Activated CD4-positive, CD25-positive, alpha-beta regulatory T cell treated with anti-CD3 and anti-CD28 coated beads, Interleukin-2, amount 50 U/mL, for 72 hours (primary cell): ENCODE measurements at places on chromosomes 2 and 18.

GRCh38 chr2:58319481-58319880 is 78.4 kb upstream of the FANCL start:
- DNase-seq, result no peak

- no peak for DNase-seq
These were observed 50.9 kb upstream of the CD226 start for GRCh38 chr18:69998523-69998987.

- no peak for DNase-seq
These were observed 4.3 kb downstream of the SOX11 start for GRCh38 chr2:5696404-5696944.

- DNase-seq, result no peak
These were observed 1.4 kb downstream of the NEURL3 start for GRCh38 chr2:96503637-96504243.

- no peak for DNase-seq
These were observed 36.6 kb upstream of the IKZF2 start for GRCh38 chr2:213187833-213188532.

DNA sequence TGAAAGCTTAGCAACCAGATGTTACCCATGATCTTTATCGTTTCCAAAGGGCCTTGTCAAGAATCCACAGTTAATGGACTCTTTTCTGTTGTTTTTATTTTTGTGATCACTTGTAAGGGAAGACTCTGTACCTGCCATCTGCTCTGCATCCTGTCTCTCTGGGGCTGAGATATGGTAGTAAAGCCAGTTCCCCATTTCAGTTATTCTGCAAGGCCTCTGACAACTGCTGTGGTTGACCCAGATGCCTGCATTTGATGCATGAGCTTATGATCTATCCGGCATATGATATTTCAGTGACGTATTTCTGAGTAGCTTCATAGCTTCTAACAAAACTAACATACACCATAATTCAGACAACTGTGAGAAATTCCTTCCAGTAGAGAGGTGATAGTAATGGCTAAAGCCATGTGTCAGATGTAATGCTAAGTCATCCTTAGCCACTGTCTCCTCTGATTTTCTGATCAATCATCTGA is 105.1 kb downstream of the TPO start:
- DNase-seq, result no peak

DNA sequence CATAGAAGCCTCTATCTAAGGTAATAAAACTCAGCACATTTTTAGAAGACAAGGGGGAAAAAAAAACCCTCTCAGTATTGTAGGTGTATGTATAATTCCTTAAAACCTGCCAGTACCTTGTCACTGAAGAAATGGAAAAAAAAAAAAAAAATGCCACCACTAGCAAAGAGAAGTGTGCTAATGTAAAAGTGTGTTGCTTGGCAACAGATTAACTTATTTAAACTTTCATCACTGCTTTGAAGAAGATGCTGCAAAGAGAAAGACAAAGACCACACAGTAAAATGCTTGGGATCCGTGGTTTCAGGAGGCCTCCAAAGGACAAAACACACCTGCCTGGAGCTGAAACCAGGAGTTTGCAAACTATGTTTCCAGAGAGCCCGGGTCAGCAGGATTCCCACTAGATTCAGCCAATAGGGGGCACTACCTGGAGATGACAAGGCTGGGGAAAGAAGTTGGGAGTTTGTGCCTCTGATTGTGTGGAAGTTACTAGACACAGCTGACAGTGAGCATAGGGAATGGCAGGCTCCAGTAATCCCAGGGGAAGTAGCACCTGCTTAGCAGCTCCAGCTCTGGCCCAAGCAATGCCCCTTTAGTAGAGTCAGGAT is 169.1 kb upstream of the TRIB2 start:
- no peak for DNase-seq

DNA sequence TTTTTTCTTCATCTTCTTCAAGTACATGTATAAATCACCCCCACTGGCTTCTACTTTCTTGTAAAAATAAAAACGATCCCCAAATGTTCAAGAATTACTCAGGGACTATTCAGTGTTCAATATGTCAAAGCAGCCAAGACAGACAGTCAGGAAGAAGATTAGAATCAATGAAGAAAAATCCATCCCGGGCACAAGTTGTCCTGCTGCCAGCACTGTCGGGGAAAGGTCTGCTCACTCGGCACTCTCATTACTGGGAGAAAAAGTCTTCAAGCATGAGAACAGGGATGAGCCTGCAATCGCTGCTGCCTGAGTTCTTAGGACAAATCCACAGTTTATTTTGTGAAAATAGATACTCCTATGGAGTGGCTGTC is 482.8 kb upstream of the KLHL29 start:
- no peak for DNase-seq

DNA sequence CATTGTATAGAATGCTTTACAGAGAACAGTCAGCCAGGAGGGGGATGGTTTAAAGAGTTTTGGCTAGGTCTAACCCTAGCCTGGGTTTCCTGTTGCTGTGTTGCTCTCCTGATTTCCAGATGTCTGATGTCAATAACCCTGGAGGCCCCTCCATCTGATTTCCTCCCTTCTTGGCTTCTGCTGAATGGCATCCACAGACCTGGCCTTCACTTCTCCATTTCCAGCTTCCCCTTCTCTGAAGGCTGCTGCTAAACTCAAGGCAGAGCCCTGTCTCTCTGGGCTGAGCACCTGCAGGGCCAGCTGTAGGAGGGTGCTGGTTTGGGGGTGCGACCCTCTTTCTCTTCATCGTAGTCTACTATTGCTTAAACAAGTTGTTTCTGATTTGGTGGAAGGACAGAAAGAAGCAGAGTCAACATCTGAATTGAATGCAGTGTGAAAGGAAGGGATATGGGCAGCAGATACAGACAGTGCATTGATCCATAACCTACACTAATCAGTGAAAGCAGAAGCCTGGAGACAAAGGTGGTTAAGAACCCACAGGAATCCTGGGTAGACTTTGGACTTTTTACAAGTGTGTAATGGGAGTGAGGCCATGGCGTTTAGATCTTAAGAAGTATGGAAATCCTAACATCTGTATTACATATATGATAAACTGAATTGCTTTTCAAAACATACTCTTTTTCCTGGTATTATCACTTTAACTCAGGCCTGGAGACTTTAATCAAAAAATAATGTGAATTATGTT is 153.6 kb downstream of the HRH4 start:
- DNase-seq, result no peak

- DNase-seq, result no peak
These were observed 684 bp upstream of the ARPC2 start for GRCh38 chr2:218216336-218216673.

- no peak for DNase-seq
These were observed 209.1 kb downstream of the TFCP2L1 start for GRCh38 chr2:121075641-121076497.

DNA sequence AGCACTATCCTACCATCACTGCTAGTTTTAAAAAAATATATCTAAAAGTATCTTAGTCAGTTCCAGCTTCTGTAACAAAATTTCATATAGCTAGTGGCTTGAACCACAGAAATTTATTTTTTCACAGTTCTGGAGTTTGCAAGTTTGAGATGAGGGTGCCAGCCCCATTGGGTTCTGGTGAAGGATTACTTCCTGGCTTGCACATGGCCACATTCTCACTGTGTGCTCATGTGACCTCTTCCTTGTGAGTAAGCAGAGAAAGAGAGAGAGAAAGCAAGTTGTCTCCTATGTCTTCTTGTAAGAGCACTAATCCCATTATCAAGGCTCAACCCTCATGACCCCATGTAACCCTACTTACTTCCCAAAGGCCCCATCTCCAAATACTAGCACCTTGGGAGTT is 158.9 kb downstream of the DOK6 start:
- no peak for DNase-seq

- no peak for DNase-seq
These were observed 28.4 kb downstream of the SIX3 start for GRCh38 chr2:44969936-44970335.

- no peak for DNase-seq
These were observed 185.9 kb upstream of the SPHKAP start for GRCh38 chr2:228367356-228367755.

DNA sequence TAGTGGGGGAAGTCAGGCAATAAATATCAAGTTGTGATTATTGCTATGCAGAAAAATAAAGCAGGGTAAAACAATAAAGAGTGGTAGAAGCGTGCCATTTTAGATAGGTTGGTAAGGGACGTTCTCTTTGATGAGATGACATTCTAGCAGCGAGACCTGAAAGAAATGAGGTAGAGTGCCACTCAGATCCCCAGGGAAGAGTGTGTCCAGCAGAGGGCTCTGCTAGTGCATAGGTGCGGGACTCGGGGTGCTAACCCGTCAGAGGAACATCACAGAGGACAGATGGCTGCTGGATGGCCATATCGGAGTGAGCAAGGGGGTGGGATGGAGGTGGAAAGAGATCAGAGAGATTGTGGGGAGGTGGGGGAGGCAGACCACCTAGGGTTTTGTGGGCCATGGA is 16.3 kb upstream of the GTF2A1L start:
- DNase-seq, result no peak

DNA sequence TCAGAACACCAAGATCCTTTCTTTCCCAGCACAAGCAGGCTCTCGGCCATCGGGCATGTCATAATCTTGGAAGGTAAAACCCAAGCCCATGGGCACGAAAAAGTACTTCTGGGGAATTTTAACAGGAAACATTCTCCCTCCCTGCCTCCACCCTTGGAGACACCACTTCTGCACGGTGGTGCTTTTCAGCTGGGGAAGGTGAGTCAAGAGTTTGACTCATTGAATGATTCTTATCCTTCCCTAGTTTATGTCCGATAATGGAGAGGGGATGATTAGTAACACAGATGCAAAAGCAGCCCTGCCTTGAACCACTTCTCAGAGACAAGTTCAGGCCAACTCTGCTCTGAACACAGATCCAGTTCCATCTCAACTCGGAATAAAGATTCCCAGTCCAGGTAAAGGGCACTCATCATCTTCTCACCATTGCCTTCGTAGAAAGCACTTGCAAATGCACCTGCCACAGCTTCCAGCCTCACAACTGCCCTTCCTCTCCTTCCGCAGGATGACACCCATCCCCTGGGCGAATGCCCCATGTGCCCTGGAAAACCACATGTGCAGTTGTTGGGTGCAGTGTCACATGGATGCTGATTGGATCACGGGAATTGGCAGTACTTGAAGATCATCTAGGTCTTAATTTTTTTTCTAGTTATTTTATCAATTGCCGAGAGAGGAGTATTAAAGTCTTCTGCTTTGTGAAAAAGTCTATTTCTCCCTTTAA is 136.2 kb downstream of the PXDN start:
- DNase-seq, result no peak

- no peak for DNase-seq
These were observed 1081.4 kb upstream of the NRXN1 start for GRCh38 chr2:52113338-52113737.

GRCh38 chr2:222169346-222169745 is 129.5 kb downstream of the PAX3 start:
- no peak for DNase-seq

DNA sequence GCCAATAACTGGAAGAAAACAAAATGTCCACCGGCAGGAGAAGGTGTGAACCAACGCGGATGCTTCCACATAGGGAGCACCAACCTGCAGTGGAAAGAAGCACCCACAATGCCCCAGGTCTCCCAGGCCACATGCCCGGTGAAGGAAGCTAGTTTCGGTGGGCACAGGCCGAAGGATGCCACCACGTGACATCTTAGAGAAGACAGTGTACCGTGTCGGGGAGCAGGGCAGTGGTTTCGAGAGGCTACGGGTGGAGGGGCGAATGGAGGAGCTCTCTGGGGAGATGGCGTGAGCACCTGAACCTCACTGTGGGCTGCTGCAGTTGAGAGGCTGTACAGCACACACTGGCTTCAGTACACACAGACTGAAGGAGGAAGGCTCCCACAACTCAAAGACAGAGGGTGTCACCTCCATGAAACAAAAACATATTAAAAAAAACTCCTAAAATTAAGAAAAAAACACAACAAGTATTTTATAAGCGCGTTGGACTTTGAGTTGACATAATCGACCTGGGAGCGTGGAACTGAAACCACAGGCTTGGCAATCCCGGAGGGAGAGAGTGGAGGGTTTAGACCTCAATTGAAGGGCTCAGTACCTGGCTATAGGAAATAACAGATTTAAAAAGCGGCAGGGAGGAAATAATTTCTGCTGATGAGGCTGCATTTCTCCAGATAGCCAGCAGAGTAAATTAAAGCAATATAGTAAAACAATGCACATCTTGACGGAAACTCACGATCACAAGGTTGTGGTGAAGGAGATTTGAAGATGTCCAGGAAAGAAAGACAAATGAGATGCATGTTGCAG is 160.1 kb downstream of the RTP5 start:
- no peak for DNase-seq

DNA sequence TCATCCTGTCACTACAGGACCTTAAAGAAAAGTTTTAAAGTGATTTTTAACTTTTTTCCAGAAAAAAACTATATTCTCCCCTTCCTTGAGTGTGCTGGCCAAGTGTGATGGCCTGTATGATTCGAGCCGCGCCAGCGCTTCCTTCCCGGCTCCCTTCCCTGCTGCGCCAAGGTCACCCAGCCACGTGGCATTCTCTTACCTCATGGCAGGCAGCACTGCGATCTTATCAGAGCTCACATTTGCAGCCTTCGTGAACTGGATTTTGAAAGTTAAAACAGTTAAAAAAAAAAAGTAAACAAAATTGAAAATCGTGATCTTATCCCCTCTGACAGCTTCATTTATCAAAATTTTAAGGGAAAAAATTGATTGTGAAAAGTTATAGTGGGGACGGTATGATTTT is 279.8 kb downstream of the PTGR3 start:
- no peak for DNase-seq

GRCh38 chr18:69956057-69956456 is 8.4 kb upstream of the CD226 start:
- no peak for DNase-seq

DNA sequence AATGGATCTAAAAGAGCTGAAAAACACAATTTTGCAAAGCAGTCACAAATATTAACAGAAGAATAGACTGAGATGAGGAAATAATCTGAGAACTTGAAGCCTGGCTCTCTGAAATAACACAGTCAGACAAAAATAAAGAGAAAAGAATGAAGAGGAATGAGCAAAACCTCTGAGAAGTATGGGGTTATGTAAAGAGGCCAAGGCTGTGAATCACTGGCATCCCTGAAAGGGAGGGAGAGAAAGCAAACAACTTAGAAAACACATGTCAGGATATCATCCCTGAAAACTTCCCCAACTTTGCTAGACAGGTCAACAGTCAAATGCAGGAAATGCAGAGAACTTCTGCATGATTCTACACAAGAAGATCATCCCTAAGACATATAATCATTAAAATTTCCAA is 73.5 kb upstream of the LHCGR start:
- DNase-seq, result no peak

GRCh38 chr2:22690096-22690495 is 694.9 kb upstream of the KLHL29 start:
- DNase-seq, result no peak

- DNase-seq, result no peak
These were observed 1.6 kb downstream of the PDCD1 start for GRCh38 chr2:241857041-241857541.

DNA sequence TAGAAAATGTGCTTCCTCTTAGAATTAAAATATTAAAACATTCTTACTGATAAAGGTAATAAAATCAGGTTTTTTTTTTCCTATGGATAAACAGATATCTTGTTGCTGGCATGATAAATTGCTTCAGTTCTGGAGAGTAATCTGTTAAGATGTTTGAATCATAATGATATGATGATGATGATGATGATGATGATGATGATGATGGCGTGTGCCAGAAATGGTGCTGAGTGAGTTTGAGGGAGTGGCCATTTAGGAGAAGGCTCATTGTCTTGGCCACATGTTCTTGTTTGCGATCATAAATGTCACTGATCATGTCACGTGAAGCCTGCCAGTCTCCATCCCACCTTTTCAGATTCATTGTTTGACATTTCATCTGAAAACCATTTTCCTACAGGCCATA is 35.0 kb downstream of the ADAM23 start:
- no peak for DNase-seq
